ENCODE measurements at places on chromosomes 4 and X.

DNA sequence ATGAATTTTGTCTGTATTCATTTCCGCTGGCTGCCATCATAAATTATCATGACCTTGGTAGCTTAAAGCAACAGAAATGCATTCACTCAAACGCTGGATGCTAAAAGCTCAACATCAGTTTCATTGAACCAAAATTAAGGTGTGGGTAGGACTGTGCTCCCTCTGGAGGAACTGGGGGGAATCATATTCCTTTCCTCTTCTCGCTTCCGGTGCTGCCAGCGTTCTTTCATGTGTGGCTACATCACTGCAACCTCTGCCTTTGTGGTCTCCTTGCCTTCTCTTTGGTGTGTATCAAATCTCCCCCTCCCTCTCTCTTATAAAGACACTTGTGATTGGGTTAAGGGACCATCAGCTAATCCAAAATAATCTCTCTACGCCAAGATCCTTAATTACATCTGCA lies 39.5 kb downstream of the NEIL3 start:
- H3K27me3 ChIP-seq, result no peaks in the 10 kb centered on the region
- H3K4me3 ChIP-seq, result no peak overlapping the region
- peaks cover 18% of the 10 kb centered on the region for H3K36me3 ChIP-seq
- DNase-seq, result no peak

- no peak overlapping the region for H3K4me3 ChIP-seq
- H3K27ac ChIP-seq, result no peak overlapping the region
- no peaks in the 10 kb centered on the region for H3K27me3 ChIP-seq
- no peak for DNase-seq
- no peaks in the 10 kb centered on the region for H3K4me1 ChIP-seq
Observed at GRCh38 chr4:120903419-120903818, 19.1 kb downstream of the PRDM5 start.

GRCh38 chr4:157700898-157701694 lies 471.7 kb downstream of the GASK1B start:
- H3K27me3 ChIP-seq, result no peaks in the 10 kb centered on the region
- DNase-seq, result peak; percentile 10
- no peak overlapping the region for H3K4me3 ChIP-seq
- H3K27ac ChIP-seq, result peak overlapping the region; percentile 34
- peaks cover 26% of the 10 kb centered on the region for H3K4me1 ChIP-seq

DNA sequence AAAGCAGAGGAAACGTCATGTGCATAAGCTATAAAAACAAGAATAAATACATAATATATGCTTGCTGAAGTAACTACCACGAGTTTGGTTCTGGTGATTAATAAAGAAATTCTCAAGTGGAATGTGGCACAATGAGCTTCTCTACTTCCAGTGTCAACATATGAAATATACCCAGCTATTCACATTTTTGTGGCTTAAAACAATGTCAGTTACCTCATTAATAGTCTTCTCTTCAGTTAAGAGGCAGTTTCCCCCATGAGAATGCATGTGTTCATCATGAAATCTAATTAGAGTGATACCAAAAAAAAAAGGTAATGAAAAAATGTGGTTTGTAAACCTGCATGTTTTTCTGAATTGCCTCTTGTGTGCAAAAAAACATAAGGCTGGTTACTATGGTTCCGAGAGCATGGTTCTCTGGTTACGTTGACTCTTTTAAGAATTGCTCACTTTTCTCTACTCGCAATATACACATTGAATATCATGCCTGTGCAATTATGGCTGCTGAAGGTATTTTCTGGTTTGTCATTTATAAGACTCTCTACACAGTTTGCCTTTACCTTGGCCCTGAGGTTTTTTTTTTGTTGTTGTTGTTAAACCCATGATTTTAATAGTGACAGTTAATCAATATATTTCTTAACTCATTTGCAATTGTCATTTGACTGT lies 108.2 kb downstream of the PCDH7 start:
- H3K27ac ChIP-seq, result no peak overlapping the region
- peak; percentile 19 for DNase-seq
- H3K4me1 ChIP-seq, result peaks cover 60% of the 10 kb centered on the region
- H3K4me3 ChIP-seq, result no peak overlapping the region
- no peaks in the 10 kb centered on the region for H3K36me3 ChIP-seq
- H3K27me3 ChIP-seq, result no peaks in the 10 kb centered on the region

- no peak overlapping the region for H3K27ac ChIP-seq
- no peak overlapping the region for H3K4me3 ChIP-seq
- H3K27me3 ChIP-seq, result no peaks in the 10 kb centered on the region
- H3K4me1 ChIP-seq, result no peaks in the 10 kb centered on the region
Observed at GRCh38 chr4:21555083-21555482, 393.5 kb downstream of the KCNIP4 start.

GRCh38 chr4:154626793-154627484 lies 14.5 kb upstream of the FGG start:
- DNase-seq, result peak; percentile 69
- H3K4me1 ChIP-seq, result no peaks in the 10 kb centered on the region
- H3K4me3 ChIP-seq, result no peak overlapping the region

GRCh38 chrX:142898164-142898563 lies 127.6 kb upstream of the SPANXN4 start:
- no peaks in the 10 kb centered on the region for H3K4me1 ChIP-seq
- H3K4me3 ChIP-seq, result no peak overlapping the region
- no peaks in the 10 kb centered on the region for H3K27me3 ChIP-seq
- no peak overlapping the region for H3K27ac ChIP-seq
- no peaks in the 10 kb centered on the region for H3K36me3 ChIP-seq

- no peaks in the 10 kb centered on the region for H3K27me3 ChIP-seq
- peak; percentile 75 for DNase-seq
- H3K4me3 ChIP-seq, result no peak overlapping the region
Observed at GRCh38 chr4:149523039-149523438, 292.6 kb downstream of the IQCM start.

DNA sequence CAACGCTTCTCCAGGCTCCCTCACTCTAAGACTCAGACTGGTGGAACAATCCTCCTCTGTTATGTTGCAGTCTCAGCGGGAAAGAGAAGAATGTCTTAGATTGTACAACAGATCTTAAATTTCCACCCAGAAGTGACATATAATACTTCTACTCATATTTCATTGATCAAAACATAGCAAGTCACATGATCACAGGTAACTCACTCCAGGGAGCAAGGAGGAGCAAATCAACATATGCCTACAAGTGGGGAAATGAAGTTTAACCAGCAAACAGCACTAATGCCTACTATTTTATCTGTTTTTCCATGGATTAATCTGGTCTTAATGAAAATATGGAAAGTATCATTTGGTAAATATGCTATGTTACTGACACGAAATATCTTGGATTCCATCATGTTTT lies 819.8 kb downstream of the CCSER1 start:
- no peak overlapping the region for H3K27ac ChIP-seq
- H3K4me1 ChIP-seq, result no peaks in the 10 kb centered on the region
- H3K4me3 ChIP-seq, result no peak overlapping the region
- no peak for DNase-seq
- H3K36me3 ChIP-seq, result no peaks in the 10 kb centered on the region

- no peaks in the 10 kb centered on the region for H3K36me3 ChIP-seq
- H3K27ac ChIP-seq, result no peak overlapping the region
- no peaks in the 10 kb centered on the region for H3K27me3 ChIP-seq
- H3K4me3 ChIP-seq, result no peak overlapping the region
- DNase-seq, result no peak
Observed at GRCh38 chr4:53802500-53802899, 211.2 kb upstream of the LNX1 start.

DNA sequence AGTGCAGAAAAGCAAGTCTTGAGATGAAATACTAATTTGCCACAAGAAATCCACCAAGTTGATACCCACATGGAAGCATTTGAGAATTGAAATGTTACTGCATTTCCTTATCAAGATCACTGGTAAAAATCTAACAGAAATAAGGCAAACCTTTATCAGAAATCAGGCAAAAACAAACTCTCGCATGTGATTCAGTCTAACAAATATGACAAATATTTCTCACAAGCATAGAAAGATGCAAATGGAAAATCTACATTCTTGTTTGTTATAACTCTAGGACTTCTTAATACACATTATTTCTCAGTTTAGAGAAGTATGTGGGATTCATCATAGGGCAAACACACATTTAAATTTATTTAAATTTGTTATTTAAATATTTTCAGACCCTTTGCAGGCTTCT lies 52.9 kb downstream of the TXK start:
- no peak overlapping the region for H3K27ac ChIP-seq
- no peaks in the 10 kb centered on the region for H3K4me1 ChIP-seq
- no peaks in the 10 kb centered on the region for H3K36me3 ChIP-seq

GRCh38 chr4:127685292-127685691 lies 44.9 kb upstream of the SLC25A31 start:
- H3K27me3 ChIP-seq, result no peaks in the 10 kb centered on the region
- H3K27ac ChIP-seq, result no peak overlapping the region
- no peak overlapping the region for H3K4me3 ChIP-seq
- no peaks in the 10 kb centered on the region for H3K36me3 ChIP-seq
- H3K4me1 ChIP-seq, result no peaks in the 10 kb centered on the region

GRCh38 chr4:166169111-166169510 lies 296.1 kb downstream of the TLL1 start:
- no peaks in the 10 kb centered on the region for H3K4me1 ChIP-seq
- no peak overlapping the region for H3K4me3 ChIP-seq
- no peaks in the 10 kb centered on the region for H3K36me3 ChIP-seq

DNA sequence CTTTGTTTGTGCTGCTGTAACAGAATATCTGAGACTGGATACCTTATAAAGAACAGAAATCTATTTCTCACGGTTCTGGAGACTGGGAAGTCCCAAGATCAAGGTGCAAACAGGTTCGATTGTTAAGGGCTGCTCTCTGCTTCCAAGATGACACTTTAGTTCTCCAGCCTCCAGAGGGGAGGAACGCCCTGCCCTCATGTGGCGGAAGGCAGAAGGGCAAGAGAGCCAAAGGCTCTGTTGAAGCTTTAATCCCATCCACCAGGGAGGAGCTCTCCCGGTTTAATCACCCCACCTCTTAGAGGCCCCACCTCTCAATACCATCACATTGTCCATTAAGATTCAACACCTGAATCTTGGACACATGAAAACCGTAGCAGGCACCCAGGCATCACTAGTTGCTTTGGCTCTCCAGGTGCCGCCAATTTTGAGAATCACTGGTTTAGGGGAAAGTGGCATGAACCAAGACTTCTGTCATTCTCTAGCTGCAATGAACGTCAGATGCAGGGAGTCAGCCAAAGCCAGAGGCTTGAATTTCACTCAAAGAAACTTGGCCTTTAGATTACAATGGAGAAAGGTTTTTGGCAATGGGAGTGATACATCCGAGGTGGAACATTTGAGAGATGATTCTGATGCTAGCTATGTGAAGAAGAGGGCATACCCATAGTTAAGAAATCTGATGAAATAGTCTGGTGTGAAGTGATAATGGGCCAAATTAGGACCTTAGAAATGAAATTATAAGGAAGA lies 15.7 kb downstream of the FHL1 start:
- H3K36me3 ChIP-seq, result no peaks in the 10 kb centered on the region
- H3K4me3 ChIP-seq, result no peak overlapping the region
- H3K4me1 ChIP-seq, result no peaks in the 10 kb centered on the region
- no peak overlapping the region for H3K27ac ChIP-seq
- no peaks in the 10 kb centered on the region for H3K27me3 ChIP-seq

- no peak overlapping the region for H3K27ac ChIP-seq
- H3K4me3 ChIP-seq, result no peak overlapping the region
- no peaks in the 10 kb centered on the region for H3K36me3 ChIP-seq
- H3K4me1 ChIP-seq, result no peaks in the 10 kb centered on the region
- H3K27me3 ChIP-seq, result no peaks in the 10 kb centered on the region
- DNase-seq, result no peak
Observed at GRCh38 chrX:118552121-118552900, 56.7 kb downstream of the DOCK11 start.

DNA sequence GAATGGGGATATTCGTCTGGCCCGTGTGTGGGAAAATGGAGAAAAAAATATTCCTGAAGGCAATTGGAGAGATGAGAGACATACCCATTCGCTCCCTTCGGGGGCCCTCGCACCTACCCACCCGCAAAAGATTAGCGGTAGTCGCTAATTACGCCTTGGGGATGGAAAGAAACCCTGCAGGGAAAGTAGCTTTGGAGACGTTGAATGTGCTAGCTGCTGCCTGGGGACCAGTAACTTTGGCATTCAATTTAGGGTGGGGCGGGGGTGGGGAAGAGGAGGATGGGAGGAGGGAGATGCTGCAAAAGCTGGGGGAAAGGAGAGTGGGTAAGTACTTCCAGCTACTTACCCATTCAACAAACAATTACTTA lies 407 bp upstream of the ZC4H2 start:
- H3K4me1 ChIP-seq, result no peaks in the 10 kb centered on the region
- H3K4me3 ChIP-seq, result no peak overlapping the region
- H3K27me3 ChIP-seq, result no peaks in the 10 kb centered on the region
- no peak overlapping the region for H3K27ac ChIP-seq
- DNase-seq, result no peak
- no peaks in the 10 kb centered on the region for H3K36me3 ChIP-seq

GRCh38 chrX:40622479-40623138 lies 619 bp upstream of the MPC1L start:
- DNase-seq, result no peak
- no peak overlapping the region for H3K27ac ChIP-seq
- no peak overlapping the region for H3K4me3 ChIP-seq
- no peaks in the 10 kb centered on the region for H3K27me3 ChIP-seq
- H3K36me3 ChIP-seq, result no peaks in the 10 kb centered on the region
- H3K4me1 ChIP-seq, result no peaks in the 10 kb centered on the region

DNA sequence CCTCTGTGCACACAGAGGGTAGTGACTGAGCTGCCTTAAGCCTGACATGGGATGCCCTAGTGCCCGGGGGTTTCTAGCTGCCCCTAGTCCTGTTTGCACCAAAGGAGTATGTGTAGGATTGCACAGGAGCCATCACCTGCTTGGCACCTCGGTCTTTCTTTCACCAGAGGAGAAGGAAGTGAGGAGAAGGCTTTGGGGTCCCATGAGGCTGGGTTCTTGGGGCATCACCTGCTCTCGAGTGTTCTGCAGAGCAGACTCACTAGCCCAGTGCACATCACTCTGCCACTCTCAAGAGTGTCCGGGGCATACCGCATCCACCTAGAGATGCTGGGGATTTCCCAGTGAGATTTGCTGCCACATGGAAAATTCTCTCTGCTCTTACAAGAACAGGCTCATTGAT lies 40.5 kb upstream of the GPR78 start:
- no peak overlapping the region for H3K4me3 ChIP-seq
- no peak overlapping the region for H3K27ac ChIP-seq
- no peaks in the 10 kb centered on the region for H3K4me1 ChIP-seq
- no peak for DNase-seq
- no peaks in the 10 kb centered on the region for H3K36me3 ChIP-seq

GRCh38 chrX:68511255-68511654 lies 12.4 kb downstream of the YIPF6 start:
- H3K27ac ChIP-seq, result no peak overlapping the region
- no peaks in the 10 kb centered on the region for H3K27me3 ChIP-seq
- H3K4me1 ChIP-seq, result no peaks in the 10 kb centered on the region

DNA sequence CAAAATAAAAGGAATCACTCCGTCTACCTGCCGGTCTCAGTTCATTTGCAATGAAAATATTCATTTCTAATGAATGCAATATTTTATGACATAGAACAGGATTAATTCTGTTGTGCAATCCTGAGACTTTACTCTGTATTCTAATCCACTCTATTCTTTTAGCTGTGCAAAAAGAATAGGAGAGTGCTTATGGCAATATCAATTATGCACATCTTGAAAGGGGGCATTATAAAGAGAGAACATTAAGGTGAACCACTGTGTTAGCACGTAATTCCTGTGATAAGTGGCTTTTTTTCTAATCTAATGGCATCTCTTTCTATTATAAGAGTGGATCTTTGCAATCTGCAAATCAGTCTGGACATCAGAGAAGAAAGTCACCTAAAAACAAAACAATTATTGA lies 99.5 kb downstream of the KCNIP4 start:
- H3K27ac ChIP-seq, result no peak overlapping the region
- no peak for DNase-seq
- no peaks in the 10 kb centered on the region for H3K36me3 ChIP-seq
- H3K4me3 ChIP-seq, result no peak overlapping the region
